Parietal lobe (tissue), 2 donors: ENCODE measurements at places on chromosomes 2 and 18. TPM values are rescaled to one million over a fixed set of nuclear protein-coding genes. Genes with fewer than 3 reads are reported as not detected.

Gene CDK5R2
- total RNA-seq, result 11.9 TPM

Gene FSHR
- not detected for total RNA-seq

Gene RRM2
- 11.3 TPM for total RNA-seq

Gene CCDC85A
- 34.4 TPM for total RNA-seq

Gene NAT8
- not detected for total RNA-seq

Gene HOXD11
- not detected for total RNA-seq

Gene ASTL
- total RNA-seq, result not detected

Gene DNMT3A
- 65.7 TPM for total RNA-seq

Gene UBXN2A
- total RNA-seq, result 33.5 TPM

Gene TTC32
- 28.8 TPM for total RNA-seq

Gene DOCK10
- 12.5 TPM for total RNA-seq

Gene ZNF396
- total RNA-seq, result 4.4 TPM

Gene ADCYAP1
- 3.1 TPM for total RNA-seq

Gene REG3A
- total RNA-seq, result not detected

Gene GPR148
- total RNA-seq, result not detected

Gene PDE6D
- total RNA-seq, result 45.4 TPM

Gene STAT4
- 6.3 TPM for total RNA-seq

Gene COBLL1
- 13.8 TPM for total RNA-seq

Gene RGPD4
- not detected for total RNA-seq

Gene MC5R
- total RNA-seq, result 5.0 TPM

Gene CXCR4
- total RNA-seq, result 77.3 TPM

Gene TRIM43
- total RNA-seq, result not detected

Gene MYO5B
- 39.4 TPM for total RNA-seq

Gene FAM237A
- total RNA-seq, result not detected
